ENCODE measurements at places on chromosomes 16 and 17.

- peaks cover 7% of the 10 kb centered on the region for H3K36me3 ChIP-seq
- DNase-seq: no peak
- H3K27ac ChIP-seq: no peak overlapping the region
- peaks cover 13% of the 10 kb centered on the region for H3K4me1 ChIP-seq
Observed at GRCh38 chr16:10338426-10338825, 47.4 kb upstream of the ATF7IP2 start.

- DNase-seq: no peak
- H3K4me3 ChIP-seq: no peak overlapping the region
- H3K27ac ChIP-seq: no peak overlapping the region
- no peaks in the 10 kb centered on the region for H3K36me3 ChIP-seq
Observed at GRCh38 chr16:79715061-79715460, 114.5 kb upstream of the MAF start.

- no peak for DNase-seq
- no peaks in the 10 kb centered on the region for H3K27me3 ChIP-seq
- H3K4me1 ChIP-seq: peaks cover 30% of the 10 kb centered on the region
- peak overlapping the region; percentile 21 for H3K27ac ChIP-seq
- peaks cover 17% of the 10 kb centered on the region for H3K36me3 ChIP-seq
Observed at GRCh38 chr16:11118479-11118878, 137.5 kb downstream of the SOCS1 start.

- H3K36me3 ChIP-seq: peaks cover 89% of the 10 kb centered on the region
- H3K4me3 ChIP-seq: peak overlapping the region; percentile 71
- H3K27me3 ChIP-seq: no peaks in the 10 kb centered on the region
- peak overlapping the region; percentile 97 for H3K27ac ChIP-seq
- no peak for DNase-seq
- H3K4me1 ChIP-seq: peaks cover 59% of the 10 kb centered on the region
Observed at GRCh38 chr17:40343219-40344119, 21.1 kb downstream of the GJD3 start.

DNA sequence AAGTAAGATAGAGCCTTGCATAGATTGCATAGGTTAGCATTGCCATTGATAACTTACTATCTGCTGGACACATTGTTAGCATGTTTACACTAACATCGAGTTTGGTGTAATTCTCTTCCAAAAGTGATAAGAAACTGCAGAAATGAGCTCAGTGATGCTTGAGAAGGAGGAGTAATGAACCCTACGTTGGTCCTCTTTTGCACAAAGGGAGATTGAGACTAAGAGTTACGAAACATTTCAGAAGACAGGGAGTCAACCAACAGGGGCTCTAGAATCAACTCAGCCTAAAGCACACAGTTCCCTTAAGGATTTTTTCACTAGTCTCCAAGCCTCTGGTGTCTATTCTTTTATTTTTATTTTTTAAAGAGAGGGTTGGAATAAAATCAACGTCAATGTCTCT, 6.8 kb downstream of the CCL7 start:
- no peak overlapping the region for H3K27ac ChIP-seq
- peaks cover 84% of the 10 kb centered on the region for H3K27me3 ChIP-seq
- H3K4me3 ChIP-seq: no peak overlapping the region
- H3K36me3 ChIP-seq: peaks cover 3% of the 10 kb centered on the region
- DNase-seq: no peak

GRCh38 chr16:89119166-89119621, 25.5 kb downstream of the ACSF3 start:
- no peak overlapping the region for H3K4me3 ChIP-seq
- peaks cover 19% of the 10 kb centered on the region for H3K36me3 ChIP-seq
- peak overlapping the region; percentile 81 for H3K27ac ChIP-seq
- H3K27me3 ChIP-seq: no peaks in the 10 kb centered on the region

GRCh38 chr17:266701-267667, 85.5 kb upstream of the DOC2B start:
- H3K27me3 ChIP-seq: no peaks in the 10 kb centered on the region
- H3K27ac ChIP-seq: no peak overlapping the region
- no peak overlapping the region for H3K4me3 ChIP-seq
- no peaks in the 10 kb centered on the region for H3K36me3 ChIP-seq
- DNase-seq: no peak
- H3K4me1 ChIP-seq: no peaks in the 10 kb centered on the region

DNA sequence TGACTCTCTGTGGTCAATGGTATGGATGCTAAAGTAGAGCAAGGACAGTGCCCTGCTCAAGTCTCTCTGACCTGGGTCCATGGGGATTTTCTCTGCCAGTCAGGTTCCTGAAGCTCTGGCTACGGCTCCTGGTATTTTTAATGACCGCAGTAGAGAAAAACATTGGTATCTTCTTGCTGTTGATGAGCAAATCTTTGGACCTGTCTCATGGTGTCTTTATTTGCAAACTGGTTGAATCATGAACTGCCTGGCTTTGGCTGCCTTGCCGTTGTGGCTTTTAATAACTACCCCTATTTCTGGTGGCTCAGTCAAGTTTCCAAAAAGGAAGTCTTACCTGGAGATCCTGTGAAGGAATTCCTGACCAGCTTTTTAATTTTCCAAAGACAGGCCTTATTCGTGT, 8.7 kb downstream of the FAM234A start:
- no peak overlapping the region for H3K4me3 ChIP-seq
- no peak for DNase-seq
- H3K4me1 ChIP-seq: peaks cover 16% of the 10 kb centered on the region
- H3K27ac ChIP-seq: no peak overlapping the region
- H3K27me3 ChIP-seq: no peaks in the 10 kb centered on the region

- DNase-seq: no peak
- no peaks in the 10 kb centered on the region for H3K36me3 ChIP-seq
- no peak overlapping the region for H3K4me3 ChIP-seq
- H3K4me1 ChIP-seq: no peaks in the 10 kb centered on the region
- H3K27me3 ChIP-seq: peaks cover 40% of the 10 kb centered on the region
Observed at GRCh38 chr16:26950636-26951035, 116.1 kb upstream of the C16orf82 start.

DNA sequence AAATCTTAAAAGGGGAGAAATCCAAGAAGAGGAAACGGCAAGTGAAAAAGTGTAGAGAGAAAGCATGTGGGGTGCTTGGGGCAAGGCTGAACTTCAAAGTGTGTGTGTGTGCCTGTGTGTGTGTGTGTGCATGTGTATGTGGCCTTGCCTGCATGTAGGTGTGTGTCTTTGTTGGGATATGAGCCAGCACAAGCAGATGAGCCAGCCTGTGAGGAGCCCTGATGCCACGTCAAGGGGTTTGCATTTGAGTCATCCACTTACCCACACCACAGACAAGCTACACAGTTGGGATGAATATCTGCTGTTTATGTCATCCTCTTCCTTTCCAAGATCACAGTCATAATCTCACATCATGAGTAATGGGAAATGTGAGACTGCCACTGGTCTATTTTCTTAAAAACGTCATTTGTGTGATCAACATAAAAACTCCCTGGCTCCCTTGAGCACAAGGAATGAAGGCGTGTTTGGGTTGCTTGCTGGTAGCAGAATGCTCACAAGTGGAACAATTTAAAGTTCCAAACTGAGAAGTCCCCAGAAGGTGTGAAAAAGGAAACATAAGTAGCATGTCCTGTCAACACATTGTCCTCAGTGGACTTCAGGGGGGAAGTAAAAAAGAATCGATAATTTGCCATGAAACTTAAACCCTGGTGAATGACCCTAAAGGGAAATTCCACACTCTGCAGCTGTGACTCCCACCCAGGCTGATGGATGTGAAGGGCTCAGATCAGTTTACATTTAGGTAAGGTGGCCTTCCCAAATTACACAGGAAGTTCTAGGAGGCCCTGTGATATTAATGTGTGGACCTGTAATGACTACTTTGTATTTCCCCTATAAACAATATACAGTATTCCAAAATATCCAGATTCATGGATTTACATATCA, 14.7 kb downstream of the KCTD19 start:
- H3K27me3 ChIP-seq: peaks cover 14% of the 10 kb centered on the region
- H3K27ac ChIP-seq: no peak overlapping the region
- peaks cover 3% of the 10 kb centered on the region for H3K36me3 ChIP-seq
- H3K4me1 ChIP-seq: no peaks in the 10 kb centered on the region

GRCh38 chr17:19755821-19756510, 7.9 kb upstream of the ALDH3A1 start:
- DNase-seq: no peak
- H3K27ac ChIP-seq: no peak overlapping the region
- H3K27me3 ChIP-seq: peaks cover 61% of the 10 kb centered on the region
- H3K36me3 ChIP-seq: no peaks in the 10 kb centered on the region
- no peaks in the 10 kb centered on the region for H3K4me1 ChIP-seq
- H3K4me3 ChIP-seq: no peak overlapping the region

GRCh38 chr16:81167851-81168250, 70.6 kb upstream of the BCO1 start:
- H3K27me3 ChIP-seq: peaks cover 21% of the 10 kb centered on the region
- no peak overlapping the region for H3K27ac ChIP-seq

DNA sequence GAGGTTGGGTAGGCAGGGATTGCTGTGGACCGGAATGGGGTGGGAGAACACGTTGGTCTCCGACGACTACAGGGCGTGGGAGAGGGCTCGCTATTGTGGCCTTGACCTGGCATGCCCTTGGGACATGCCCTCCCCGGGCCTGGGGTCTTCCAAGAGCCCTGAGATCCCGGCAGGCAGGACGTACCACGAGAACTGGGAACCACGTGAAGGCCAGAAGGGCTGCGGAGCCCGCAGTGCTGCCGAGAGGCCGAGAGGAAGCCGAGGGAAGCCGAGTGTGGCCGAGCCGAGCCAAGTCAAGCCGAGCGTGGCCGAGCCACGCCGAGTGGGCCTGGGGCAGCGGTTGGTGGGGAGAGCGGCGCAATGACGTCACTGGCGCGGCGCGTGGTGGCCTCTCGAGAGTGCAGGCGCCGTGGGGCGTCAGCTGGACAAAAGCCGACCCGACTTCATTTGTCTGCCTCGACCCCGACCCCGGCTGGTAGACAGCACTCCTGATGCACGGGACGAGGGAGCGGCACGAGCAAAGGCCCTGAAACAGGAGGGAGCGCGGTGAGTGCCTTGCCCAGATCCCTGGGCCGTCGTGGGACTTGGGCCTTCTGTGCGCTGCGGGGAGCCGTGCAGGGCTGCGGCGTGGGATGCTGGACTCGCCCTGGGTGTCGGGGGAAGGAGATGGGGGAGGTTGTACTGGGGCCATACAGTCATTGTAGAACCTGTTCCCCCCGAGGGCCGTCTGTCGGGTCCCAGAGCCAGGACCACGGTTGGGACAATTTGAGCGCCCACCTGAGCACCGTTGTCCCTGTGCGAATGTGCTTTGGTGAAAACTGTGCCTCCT, 6.6 kb downstream of the SOCS1 start:
- H3K36me3 ChIP-seq: peaks cover 64% of the 10 kb centered on the region
- H3K4me1 ChIP-seq: peaks cover 25% of the 10 kb centered on the region
- no peak for DNase-seq
- no peak overlapping the region for H3K4me3 ChIP-seq

GRCh38 chr16:52389045-52389444, 157.9 kb downstream of the TOX3 start:
- DNase-seq: no peak
- H3K27me3 ChIP-seq: no peaks in the 10 kb centered on the region
- H3K4me1 ChIP-seq: no peaks in the 10 kb centered on the region
- H3K36me3 ChIP-seq: no peaks in the 10 kb centered on the region

DNA sequence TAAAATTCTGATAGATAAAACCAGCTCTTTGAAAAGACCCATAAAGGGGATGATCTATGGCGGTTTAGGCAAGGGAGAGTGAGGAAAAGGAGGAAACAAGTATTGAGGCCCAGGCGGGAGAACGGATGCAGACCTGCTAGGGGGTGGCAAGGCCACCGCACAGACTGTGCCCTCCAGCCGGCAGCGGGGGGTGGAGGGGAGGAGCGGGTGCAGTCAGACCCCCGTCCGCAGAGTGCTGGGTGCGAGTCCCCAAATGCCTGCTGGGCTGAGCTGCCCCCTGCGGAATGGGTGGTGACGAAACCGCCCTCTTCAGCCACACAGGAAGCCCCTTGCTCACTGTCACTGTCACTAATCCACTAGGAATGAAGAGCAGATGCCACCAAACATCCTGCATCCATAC, 46.0 kb downstream of the LMF1 start:
- H3K27ac ChIP-seq: no peak overlapping the region
- no peak for DNase-seq
- peaks cover 10% of the 10 kb centered on the region for H3K36me3 ChIP-seq
- peaks cover 10% of the 10 kb centered on the region for H3K4me1 ChIP-seq

DNA sequence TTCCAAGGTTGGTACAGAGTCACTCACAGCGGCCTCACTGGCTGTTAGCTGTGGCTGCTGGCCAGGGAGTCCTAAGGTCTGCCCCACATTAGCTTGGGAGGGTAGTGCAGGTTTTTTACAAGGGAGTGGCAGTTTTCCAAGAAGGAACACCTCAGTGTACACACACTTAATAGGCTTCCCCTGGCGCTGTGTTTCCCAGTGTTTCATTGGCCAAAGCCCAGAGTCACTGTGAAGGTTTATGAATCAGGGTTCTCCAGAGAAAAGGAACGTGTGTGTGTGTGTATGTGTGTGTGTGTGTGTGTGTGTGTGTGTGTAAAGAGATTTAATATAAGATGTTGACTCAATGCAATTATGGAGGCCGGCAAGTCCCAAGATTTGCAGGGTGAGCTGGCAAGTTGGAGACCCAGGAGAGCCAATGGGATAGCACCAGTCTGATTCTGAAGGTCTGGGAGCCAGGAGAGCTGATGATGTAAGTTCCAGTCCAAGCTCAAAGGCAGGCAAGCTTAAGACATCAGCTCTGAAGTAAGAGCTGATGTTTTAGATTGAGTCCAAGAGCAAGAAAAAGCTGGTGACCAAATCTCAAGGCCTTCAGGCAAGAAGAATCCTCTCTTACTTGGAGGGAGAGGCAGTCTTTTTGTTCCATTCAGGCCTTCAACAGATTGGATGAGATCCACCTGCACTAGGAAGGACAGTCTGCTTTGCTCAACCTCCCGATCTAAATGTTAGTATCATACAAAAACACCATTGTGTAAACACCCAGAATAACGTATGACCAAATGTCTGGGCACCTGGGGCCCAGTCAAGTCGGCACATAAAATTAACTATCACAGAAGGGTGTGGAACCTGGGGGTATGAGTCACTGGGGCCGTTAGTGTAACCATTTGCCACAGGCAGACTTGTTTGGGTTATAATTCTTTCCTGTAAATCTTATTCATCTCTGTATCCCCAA, 206.8 kb downstream of the PRKCA start:
- peak overlapping the region; percentile 0 for H3K27ac ChIP-seq
- H3K27me3 ChIP-seq: no peaks in the 10 kb centered on the region
- H3K4me1 ChIP-seq: peaks cover 11% of the 10 kb centered on the region
- peak overlapping the region; percentile 49 for H3K4me3 ChIP-seq
- H3K36me3 ChIP-seq: no peaks in the 10 kb centered on the region

DNA sequence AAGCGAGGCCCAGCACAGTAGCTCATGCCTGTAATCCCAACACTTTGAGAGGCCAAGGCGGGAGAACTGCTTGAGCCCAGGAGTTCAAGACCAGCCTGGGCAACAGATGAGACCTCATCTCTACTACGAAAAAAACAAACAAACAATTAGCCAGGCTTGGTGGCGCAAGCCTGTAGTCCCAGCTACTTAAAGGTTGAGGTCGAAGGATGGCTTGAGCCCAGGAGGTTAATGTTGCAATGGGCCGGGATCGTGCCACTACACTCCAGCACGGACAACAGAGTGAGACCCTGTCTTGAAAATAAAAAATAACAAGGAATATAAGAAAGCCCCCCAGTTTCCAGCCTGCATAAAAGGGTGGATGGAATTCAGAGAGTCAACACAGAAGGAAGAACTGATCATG, 40.3 kb downstream of the ARHGAP17 start:
- H3K4me3 ChIP-seq: no peak overlapping the region
- no peaks in the 10 kb centered on the region for H3K27me3 ChIP-seq
- peaks cover 29% of the 10 kb centered on the region for H3K36me3 ChIP-seq

Measured in effector memory CD8-positive, alpha-beta T cell (primary cell).